ENCODE measurements at places on chromosomes 3 and 15. TPM values are rescaled to one million over a fixed set of nuclear protein-coding genes. Genes with fewer than 3 reads are reported as not detected.

- no peak for DNase-seq
These were observed 542 bp downstream of the INKA1 start for GRCh38 chr3:49803465-49804140.

- DNase-seq = no peak
These were observed 25.3 kb downstream of the IL16 start for GRCh38 chr15:81222007-81222406.

DNA sequence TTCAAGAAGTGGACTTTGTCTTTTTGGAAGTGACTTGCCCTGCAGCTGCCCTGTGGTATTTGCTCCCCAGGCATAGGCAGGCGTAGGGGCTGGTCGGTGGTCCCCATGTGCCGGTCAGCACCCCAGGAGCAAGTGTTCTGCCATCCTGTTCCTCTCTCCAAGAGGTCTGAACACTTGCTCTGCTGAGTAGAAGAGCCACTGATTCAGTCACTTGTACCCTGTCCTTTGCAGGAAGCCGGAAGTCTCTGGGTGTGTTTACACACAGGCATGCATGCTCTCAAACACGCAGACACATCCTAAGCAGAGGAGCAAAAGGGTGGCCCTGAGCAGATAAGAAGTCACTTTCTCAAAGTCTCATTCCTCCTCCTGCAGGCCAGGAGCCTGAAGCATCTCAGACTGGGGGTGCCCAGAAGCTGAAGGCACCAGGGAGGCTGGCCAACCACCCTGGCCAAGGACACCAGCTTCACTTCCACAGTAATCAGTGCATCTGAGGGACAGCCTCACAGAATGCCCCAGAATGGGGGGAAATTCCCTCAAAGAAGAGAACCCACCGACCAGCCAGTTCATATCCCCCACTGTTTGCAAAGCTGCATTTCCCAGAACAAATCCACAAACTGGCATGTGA is 88.7 kb upstream of the POMGNT2 start:
- no peak for DNase-seq

DNA sequence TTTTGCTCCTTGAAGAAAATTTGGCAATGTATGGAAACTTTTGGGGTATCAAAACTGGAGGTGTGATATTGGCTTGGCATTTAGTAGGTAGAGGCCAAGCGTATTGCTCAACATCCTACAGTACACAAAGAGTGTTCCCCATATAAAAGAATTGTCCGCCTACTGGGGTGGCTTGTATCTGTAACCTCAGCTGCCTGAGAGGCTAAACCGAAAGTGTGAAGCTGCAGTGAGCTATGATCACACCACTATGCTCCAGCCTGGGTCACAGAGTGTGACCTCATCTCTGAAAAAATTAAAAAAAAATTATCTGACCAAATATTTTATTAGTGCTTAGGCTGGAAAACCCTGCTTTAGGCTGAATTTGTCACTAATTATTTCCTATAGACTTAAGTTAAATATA is 483.9 kb downstream of the PYDC2 start:
- no peak for DNase-seq

GRCh38 chr3:196596355-196596754 is 27.9 kb downstream of the FBXO45 start:
- DNase-seq = no peak

DNA sequence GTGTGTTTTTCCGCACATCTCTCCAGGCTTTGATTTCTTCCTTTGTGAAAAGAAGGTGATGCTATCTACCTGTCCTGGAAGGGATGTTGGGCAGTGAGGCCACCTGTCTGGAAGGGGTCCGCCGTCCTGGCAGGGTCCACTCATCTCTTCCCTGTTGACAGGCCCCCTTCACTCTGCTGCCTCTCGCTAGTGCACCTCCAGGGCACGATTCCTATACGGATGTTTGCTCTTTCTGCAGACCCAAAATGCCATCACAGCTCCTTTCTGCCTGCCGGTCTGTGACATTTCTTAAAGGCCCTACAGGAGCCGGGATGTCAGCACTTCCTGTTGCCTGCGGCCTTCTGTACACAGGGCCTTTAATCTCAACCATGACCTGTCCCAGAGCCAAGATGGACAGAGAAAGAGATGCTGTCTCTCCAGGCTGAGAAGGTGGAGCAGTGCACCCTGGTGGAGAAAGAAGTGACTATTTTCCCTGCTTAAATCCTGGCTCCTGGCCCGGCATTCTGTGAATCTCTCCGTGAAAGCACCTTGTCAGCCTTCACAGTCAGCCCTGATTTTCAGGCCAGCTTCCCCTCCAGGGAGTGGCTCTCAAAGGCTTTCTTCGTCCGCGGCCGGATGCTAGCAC is 7.4 kb downstream of the FAM3D start:
- no peak for DNase-seq

- DNase-seq = no peak
These were observed 126.5 kb downstream of the CMSS1 start for GRCh38 chr3:99943931-99944761.

DNA sequence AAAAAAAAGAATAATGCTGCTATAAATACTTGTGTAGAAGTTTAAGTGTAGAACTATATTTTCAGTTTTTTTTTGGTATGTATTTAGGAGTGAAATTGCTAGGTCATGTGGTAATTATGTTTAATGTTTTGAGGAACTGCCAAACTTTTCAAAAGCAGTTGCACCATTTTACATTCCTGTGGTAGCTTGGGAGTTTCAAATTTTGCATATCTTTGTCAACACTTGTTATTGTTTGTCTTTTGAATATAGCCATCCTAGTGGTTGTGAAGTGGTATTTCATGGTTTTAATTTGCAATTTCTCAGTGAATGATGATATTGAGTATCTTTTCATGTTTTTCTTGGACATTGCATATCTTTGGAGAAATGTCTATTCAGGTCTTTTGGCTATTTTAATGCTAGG is 30.4 kb downstream of the SKIL start:
- DNase-seq = no peak

Gene CD200R1
- 0.62 TPM for total RNA-seq

GRCh38 chr3:182309120-182309519 is 484.2 kb upstream of the ATP11B start:
- DNase-seq = no peak

- DNase-seq = no peak
These were observed 364.6 kb upstream of the EPHA6 start for GRCh38 chr3:96449803-96450202.

DNA sequence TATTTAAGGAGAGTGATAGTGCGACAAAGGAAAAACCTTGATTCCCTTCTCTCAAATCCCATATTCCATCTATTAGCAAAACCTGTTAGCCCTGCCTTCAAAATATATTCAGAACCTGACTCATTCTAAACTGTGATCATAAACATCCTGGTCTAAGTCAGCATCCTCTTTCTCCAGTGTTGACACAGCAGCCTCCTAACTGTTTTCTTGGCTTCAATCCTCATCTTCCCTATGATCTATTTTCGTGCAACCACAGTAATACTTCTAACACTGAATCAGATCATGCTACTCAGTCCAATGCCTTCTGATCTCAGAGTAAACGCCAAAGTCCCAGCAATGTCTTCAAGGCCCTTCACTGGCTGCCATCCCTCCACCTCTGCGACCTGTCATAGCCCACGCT is 785.1 kb downstream of the EDEM1 start:
- DNase-seq = no peak

DNA sequence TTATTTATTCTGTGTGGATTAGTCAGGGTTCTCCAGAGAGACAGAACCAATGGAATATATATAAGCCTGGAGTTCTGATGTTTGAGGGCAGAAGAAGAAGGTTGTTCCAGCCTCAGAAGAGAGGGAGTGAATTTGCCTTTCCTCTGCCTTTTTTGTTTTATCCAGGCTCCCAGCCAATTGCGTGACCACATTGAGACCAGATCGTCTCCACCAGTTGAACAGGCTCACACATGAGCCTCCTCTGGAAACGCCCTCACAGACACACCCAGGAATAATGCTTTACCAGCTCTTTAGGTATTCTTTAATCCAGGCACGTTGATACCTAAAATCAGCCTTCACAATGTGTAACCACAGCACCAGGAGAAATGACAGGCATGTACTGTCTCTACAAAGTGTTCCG is 923.1 kb downstream of the TBL1XR1 start:
- no peak for DNase-seq

- no peak for DNase-seq
These were observed 694.0 kb downstream of the DIPK2A start for GRCh38 chr3:144665567-144666053.

- no peak for DNase-seq
These were observed 131.8 kb upstream of the UBE2E2 start for GRCh38 chr3:23071296-23071695.
